ENCODE measurements at places on chromosomes 16 and 17.

DNA sequence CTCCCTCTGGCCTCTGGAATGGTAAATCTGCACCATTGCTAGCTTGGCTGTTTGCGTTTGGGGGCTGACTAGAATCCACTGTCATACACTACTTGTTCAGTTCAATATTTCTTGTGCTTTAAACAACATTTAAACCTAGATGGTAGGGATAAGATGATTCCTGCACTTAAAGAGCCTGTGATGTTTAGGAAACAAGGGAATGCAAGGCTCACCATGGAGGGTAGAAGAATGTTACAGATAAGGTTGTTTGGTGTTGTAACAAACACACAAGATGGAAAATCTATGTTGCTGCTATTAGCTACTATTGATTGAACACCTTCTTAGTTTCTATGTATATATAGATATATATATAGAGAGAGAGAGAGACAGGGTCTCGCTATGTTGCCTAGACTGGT is 31.4 kb downstream of the YPEL2 start:
- DNase-seq, result no peak

GRCh38 chr17:64628641-64629040 is 33.5 kb downstream of the SMURF2 start:
- no peak for DNase-seq

GRCh38 chr16:29007730-29008593 is 23.1 kb downstream of the LAT start:
- DNase-seq, result no peak

GRCh38 chr16:303760-304505 is 21.0 kb downstream of the PDIA2 start:
- no peak for DNase-seq

GRCh38 chr16:88464447-88465318 is 11.6 kb downstream of the ZFPM1 start:
- no peak for DNase-seq

All from NCI-H1930 (cell line).